ENCODE measurements at places on chromosomes 1 and 21. TPM values are rescaled to one million over a fixed set of nuclear protein-coding genes. Genes with fewer than 3 reads are reported as not detected.

DNA sequence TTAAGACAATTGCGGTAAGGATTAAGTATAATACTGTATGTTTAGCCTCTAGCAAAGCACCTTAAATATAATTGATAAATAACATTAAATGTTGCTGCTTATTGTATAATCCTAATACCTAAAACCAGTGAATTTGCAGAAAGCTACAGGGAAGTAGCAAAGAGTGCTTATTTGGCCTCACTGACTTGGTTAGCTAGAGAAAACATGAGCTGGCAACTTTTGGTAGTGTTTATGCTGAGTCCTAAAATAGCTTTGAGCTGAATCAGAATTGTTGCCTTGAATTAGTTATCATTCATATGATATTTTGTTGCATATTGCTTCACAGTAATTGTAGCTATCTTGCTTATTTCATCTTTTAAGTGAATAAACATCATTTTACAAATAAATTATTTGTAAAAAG, 3.5 kb downstream of the TRIM67 start:
- no peak for DNase-seq

GRCh38 chr1:19029191-19030085, 73.0 kb upstream of the IFFO2 start:
- no peak for DNase-seq

- DNase-seq: no peak
These were observed 13.1 kb downstream of the VPS26C start for GRCh38 chr21:37253991-37254390.

The FOXO6 gene
- total RNA-seq: not detected

- no peak for DNase-seq
These were observed 14.1 kb downstream of the SUCO start for GRCh38 chr1:172547071-172547470.

- DNase-seq: no peak
These were observed 256.5 kb downstream of the FGGY start for GRCh38 chr1:59553371-59553770.

GRCh38 chr1:30886710-30887428, 21.7 kb downstream of the SDC3 start:
- DNase-seq: no peak

DNA sequence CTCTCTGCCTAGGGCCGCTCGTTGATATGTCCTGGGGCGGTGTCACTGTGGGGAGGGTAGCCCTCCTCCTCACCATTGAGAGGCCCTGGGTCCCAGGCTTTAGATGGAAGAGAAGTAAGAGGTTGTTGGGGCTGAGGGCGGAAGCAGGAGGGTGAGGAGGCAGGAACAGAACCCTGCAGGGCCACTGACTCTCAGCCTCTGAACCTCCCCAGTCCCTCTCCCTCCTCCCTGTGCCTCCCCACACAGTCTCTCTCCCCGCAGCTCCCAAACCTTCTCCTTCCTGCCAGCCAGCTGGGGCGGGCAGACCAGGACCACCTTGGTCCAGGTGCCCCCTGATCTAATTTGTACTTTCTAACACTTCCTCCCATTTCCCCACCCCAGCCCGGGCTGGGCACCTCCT, 14.3 kb upstream of the FAM131C start:
- no peak for DNase-seq

DNA sequence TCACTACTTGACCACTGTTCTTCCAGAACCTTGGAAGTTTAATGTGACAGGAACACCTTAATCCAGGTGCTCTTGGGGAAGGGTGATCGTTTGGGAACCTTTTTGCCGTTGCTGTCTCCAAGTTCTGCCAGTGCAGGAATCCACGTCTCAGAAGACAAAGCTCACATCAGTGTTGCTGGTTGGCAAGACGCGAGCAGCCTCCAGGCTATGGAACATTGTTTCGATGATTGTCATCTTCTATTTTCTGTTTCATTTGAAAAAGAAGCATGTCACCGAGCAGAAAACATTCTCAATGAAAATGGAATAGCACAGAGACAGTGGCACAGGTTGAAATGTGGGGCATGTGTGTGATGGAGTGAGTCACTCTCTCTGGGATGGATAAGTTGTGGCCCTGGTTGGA, 11.7 kb downstream of the STUM start:
- DNase-seq: no peak

DNA sequence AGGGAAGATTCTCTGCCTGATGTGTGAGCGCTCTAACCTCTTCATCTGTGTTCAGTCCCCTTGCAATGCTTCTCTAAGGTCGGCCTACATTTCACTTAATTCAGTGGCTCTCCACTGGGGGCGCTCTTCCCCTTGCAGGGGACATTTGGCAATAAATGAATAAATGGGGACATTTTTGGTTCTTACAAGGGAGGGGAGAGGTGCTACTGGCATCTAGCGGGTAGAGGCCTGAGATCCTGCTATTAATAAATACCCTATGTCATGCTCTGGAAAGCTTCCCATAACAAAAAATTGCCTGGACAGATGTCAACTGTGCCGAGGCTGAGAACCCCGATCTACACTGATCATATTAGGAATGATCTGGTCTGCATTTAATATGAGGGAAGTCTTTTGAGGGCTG, 25.9 kb upstream of the DNAJC11 start:
- DNase-seq: peak; percentile 67

The ZFP69 gene
- 1.4 TPM for total RNA-seq

The TFF3 gene
- 290 TPM for total RNA-seq

DNA sequence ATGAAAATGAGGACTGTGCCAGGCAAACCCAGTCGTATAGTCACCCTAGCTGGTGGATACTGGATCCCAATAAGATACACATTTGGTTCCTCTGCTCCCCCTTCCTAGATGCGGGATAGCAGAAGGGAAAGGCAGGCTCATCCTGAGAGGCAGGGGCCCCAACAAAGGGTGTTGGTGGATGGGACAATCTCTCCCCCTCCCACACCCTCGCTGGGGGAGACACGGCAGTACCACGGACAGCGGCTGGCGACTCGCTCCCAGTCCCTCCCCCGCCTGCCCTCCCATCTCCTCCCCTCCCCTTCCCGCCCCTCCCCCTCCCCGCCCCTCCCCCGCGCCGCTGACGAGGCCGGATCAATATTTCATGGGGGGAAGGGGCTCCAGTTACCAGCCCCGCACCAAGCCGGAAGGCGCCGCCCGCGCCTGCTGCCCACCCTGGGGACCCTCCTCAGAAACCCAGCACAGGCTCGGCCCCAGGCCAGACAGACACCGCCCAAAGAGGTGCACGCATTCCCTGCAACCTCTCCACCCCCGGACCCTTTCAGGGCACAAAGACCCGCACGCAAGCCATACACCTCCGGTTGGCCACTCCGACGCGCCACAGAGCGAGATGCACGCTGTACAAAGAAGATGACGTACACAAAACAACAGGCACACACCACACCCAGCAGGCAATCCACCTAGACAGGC, 11.5 kb downstream of the RIMS3 start:
- no peak for DNase-seq

- DNase-seq: no peak
These were observed 24.0 kb downstream of the MRAP start for GRCh38 chr21:32322676-32323075.

DNA sequence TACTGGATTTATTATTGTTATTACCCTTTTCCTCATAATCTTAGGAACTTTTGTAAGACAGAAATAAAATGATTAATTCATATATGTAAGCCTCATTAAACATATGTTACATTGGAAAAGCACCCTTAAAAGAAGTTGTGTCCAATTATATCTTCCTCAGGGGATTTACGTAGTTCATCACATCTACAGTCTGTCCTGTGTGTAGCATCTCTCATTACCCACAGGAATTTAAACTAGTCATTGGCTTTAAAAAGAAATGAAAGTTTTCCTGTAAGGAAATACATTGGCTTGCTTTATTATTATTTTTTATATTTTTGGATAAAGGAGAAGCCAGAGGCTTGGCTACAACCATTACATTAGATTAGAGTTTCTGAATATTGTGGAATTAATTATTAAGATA, 56.1 kb downstream of the SWT1 start:
- DNase-seq: no peak

- no peak for DNase-seq
These were observed 76.8 kb downstream of the POU2F1 start for GRCh38 chr1:167297222-167298214.

The UTP11 gene
- total RNA-seq: 32.5 TPM

GRCh38 chr1:6033986-6034749, 11.5 kb upstream of the KCNAB2 start:
- peak; percentile 17 for DNase-seq

GRCh38 chr21:38376235-38376634, 119.4 kb downstream of the KCNJ15 start:
- DNase-seq: peak; percentile 61

DNA sequence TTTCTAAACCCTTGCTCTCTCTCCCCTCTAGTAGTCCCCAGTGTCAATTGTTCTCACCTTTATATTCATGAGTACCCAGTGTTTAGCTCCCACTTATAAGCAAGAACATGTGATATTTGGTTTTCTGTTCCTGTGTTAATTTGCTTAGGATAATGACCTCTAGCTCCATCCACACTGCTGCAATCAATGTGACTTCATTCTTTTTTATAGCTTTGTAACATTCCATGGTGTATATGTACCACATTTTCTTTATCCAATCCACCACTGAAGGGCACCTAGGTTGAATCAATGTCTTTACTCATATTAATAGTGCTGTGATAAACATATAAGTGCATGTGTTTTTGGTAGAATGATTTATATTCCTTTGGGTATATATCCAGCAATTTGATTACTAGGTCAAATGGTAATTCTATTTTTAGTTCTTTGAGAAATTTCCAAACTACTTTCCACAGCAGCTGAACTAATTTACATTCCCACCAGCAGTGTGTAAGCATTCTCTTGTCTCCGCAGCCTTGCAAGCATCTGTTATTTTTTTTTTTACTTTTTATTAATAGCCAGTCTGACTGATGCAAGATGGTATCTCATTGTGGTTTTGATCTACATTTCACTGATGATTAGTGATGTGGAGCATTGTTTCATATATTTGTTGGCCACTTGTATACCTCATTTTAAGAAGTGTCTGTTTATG, 277.8 kb downstream of the LTN1 start:
- no peak for DNase-seq

The FAM72C gene
- total RNA-seq: 0.38 TPM

GRCh38 chr1:113415310-113416070, 25.2 kb downstream of the MAGI3 start:
- DNase-seq: no peak

DNA sequence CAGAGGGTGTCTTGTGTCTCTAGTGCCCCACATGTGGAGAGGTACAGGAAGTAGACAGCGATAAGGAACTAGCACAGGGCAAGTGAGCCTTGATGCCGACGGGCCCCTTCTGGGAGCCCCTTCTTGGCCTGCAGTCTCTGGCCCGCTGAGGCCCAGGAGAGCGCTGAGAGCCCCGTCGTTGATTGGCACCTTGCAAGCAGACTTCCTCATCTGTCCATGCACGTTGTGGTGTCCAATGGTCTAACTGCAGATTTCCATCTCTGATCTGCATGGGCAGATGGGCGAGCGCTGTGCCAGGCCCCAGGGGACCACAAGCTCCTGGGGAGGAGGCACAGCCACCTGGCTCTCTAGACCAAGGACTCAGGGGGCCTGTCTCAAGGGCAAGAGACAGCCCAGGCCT, 32.4 kb downstream of the PLEKHA6 start:
- DNase-seq: no peak

GRCh38 chr1:60825593-60825992, 256.8 kb upstream of the NFIA start:
- DNase-seq: peak; percentile 68

GRCh38 chr1:226820941-226821718, 49.3 kb upstream of the PSEN2 start:
- peak; percentile 96 for DNase-seq

Data from dermis microvascular lymphatic vessel endothelial cell (primary cell).